ENCODE measurements at places on chromosomes 5 and 9.

- DNase-seq = no peak
These were observed 576.7 kb upstream of the ZNF462 start for GRCh38 chr9:106286249-106286648.

- DNase-seq = peak; percentile 58
These were observed 42.0 kb downstream of the CSF1R start for GRCh38 chr5:150044329-150044681.

- DNase-seq = no peak
These were observed 189.6 kb downstream of the NR3C1 start for GRCh38 chr5:143213851-143214363.

- DNase-seq = no peak
These were observed 25.5 kb upstream of the SNCAIP start for GRCh38 chr5:122286541-122286940.

DNA sequence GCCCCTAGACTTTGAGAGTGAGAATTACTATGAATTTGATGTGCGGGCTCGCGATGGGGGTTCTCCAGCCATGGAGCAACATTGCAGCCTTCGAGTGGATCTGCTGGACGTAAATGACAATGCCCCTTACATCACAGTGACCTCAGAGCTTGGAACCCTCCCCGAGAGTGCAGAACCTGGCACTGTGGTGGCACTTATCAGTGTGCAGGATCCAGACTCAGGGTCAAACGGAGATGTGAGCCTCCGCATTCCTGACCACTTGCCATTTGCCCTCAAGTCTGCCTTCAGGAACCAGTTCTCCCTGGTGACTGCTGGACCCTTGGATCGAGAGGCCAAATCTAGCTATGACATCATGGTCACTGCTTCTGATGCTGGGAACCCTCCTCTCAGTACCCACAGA, 1.3 kb downstream of the PCDHGC4 start:
- no peak for DNase-seq

DNA sequence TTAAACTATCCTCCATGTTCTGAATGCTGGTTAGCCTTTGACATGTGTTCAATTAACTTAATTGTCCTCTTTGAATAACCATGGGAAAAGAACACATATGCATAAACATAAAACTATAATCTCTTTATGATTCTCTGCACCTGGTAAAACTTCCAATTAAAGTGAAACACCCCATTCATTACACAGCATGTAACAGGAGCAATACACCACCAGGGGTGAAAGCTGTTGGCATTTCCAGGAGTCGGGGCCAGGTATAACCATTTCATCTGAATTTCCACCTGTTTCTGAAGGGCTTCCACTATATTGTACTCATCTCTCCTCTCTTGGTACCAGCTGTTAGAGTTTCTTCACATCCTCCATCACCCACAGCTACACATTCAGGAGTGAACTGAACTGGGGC, 303.8 kb downstream of the EDIL3 start:
- no peak for DNase-seq

DNA sequence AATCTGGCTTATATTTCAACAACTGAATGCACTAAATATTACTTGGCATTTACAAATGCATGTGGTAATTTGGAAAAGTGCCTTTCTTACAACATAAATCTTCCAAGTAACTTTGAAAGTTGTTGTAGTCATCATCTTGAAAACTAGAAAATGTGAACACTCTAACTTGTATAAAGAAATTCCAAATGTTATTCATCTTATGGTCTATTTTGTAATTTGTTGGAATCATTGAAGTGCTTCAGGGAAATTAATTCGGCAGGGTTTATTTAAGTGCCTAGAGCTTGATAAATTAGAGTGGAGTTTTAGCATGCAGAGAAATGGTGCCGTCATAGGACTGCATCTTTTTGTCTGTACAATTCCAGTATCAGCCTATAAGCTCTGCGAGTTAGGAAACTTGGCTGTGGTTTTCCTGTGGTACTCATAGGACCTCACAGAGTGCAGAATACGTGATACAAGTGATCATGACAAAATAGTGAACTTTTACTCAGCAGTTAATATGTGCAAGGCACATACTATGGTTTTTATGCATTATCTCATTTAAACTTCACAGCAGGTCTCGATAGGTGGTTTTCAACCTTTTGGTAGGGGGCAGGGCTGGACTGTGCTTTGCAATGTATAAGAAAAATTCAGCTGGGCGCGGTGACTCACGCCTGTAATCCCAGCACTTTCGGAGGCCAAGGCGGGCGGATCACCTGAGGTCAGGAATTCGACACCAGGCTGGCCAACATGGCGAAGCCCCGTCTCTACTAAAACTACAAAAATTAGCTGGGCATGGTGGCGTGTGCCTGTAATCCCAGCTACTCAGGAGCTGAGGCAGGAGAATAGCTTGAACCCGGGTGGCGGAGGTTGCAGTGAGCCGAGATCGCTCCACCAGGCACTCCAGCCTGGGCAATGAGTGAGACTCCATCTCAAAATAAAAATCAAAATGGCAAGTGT, 79.6 kb downstream of the RAI14 start:
- DNase-seq = no peak

GRCh38 chr9:127132921-127133647, 10.6 kb upstream of the ANGPTL2 start:
- DNase-seq = no peak

GRCh38 chr5:53782620-53783019, 222.2 kb downstream of the NDUFS4 start:
- DNase-seq = peak; percentile 14

GRCh38 chr5:142316681-142317080, 8.1 kb downstream of the SPRY4 start:
- no peak for DNase-seq

GRCh38 chr9:128113526-128114325, 13.8 kb downstream of the PTGES2 start:
- no peak for DNase-seq

- no peak for DNase-seq
These were observed 8.4 kb upstream of the URM1 start for GRCh38 chr9:128362774-128363173.

DNA sequence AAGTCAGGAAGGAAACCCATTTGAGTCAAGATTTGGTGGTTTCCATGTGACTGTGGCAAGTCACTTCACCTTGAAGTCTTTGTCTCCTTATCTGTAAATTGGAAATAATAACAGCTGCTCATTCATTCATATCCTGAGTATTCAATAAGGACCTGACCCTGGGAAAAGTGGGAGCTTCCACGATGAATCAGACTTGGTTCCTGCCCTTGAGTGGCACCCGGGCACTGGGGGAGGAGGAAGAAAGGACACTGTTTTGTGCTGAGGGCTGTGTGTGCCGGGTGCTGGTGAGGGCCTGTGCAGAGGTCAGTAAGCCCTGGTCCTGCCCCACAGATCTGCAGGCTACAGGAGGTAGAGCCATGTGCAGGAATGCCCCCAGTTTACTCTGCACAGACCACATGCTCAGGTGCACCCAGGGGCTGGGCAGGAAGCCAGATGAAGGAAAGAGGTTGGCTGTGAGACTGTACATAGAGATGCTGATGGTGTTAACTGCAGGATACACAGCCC, 6.8 kb downstream of the NDST1 start:
- no peak for DNase-seq

DNA sequence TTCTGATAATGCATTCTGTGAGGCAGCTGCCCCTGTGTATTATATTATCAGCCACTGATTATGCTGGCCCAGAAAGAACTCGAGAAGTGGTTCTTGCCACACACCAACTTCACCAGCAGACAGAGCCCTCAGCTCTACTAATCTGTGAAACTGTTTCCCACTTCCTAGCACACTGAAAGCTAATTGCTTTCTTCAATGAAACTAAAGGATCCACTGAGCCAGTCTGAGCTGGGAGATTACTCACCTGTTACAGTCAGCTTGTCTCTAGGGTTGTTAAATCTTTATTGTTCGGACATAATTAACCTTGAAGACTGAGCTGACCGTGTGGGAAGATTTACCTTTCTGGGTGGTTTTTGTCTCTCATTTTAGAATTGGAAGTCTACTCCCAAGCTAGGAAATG, 263.2 kb downstream of the KCTD16 start:
- DNase-seq = no peak

- no peak for DNase-seq
These were observed 97.5 kb downstream of the PHF2 start for GRCh38 chr9:93673839-93674334.

- no peak for DNase-seq
These were observed 96.0 kb upstream of the SLC44A1 start for GRCh38 chr9:105148328-105149006.

DNA sequence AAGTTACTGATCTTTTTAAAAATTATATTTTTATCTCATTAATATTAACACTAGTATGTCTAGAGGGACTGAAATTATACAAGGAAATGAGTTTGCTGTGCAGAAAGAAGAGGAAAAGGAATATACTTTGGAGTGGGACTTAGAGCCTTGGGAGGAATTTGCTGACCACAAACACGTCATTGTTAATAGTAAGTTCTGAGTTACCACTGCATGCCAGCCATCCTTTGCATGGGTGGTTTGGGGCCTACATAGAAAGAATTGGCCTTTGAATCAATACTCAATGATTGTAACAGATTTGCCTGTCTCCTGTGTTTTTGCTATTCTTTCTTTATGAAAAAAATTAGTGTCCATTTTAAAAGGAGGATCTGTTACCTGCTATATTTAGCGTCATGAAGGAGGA, 232.6 kb upstream of the TNC start:
- no peak for DNase-seq

DNA sequence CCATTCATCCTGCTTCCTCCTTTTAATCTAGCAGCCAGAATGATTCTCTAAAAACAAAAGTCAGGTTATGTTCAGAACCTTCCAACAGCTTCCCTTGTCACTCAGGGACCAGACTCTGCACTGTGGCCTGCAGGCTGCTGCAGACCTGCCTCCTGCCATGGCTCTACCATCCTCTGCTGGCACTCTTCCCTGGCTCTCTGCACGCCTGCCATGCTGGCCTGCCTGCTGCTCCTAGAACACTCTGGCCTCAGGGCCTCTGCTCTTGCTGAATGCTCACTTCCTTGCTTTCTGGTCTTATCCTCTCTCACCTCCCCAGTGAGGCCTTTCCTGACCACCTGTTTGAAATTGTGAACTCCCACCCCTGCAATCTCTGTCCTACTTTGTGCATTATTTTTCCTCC, 149.4 kb downstream of the CD180 start:
- no peak for DNase-seq

DNA sequence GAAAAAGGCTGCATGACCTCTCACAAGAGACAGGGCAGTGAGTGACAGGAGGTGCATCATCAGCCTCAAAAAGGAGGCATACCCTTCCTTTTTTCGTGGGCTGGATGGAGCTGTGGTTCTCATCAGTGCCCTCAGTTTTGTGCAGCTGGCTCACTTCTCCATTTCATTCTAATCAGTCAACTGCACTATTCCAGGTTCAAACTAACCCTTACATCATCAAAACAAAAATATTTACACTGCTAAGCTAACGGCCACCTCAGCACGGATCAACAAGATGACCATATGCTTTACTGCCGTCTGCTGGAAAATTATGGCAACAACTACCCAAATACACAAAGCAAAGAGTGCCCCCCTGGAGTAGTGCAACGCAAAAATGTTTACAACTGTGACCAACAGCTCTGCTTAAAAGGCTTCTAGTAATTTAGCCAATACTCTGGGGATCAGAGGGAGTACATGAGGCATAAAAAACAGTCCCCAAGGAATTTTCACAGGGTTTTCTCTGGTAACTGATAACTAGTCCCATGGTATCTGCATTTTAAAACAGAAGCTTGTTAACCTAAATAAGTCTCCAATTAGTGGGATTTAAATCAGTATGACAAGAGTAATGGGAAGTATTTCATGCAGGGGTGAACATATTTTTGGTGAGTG, 10.8 kb downstream of the KCNV2 start:
- peak; percentile 35 for DNase-seq

DNA sequence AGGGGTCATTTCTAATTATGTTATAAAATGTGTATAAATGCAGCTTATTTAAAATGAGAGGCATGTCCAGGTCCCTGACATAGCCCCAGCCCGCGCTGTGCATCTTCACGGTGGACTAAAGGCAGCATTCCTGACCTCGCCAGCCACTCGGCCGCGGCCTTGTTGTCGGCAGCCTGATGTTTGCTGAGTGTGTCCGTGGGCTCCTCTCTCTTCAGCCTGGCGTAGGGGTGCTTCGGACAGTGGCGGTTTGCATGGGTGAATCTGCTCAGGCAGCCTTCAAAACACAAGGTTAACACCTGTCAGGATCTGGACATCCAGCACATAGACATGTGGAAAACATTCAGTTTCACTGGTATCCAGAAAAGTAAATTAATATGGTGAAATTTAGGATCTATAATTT, 8.8 kb upstream of the SLC35D2 start:
- DNase-seq = no peak

DNA sequence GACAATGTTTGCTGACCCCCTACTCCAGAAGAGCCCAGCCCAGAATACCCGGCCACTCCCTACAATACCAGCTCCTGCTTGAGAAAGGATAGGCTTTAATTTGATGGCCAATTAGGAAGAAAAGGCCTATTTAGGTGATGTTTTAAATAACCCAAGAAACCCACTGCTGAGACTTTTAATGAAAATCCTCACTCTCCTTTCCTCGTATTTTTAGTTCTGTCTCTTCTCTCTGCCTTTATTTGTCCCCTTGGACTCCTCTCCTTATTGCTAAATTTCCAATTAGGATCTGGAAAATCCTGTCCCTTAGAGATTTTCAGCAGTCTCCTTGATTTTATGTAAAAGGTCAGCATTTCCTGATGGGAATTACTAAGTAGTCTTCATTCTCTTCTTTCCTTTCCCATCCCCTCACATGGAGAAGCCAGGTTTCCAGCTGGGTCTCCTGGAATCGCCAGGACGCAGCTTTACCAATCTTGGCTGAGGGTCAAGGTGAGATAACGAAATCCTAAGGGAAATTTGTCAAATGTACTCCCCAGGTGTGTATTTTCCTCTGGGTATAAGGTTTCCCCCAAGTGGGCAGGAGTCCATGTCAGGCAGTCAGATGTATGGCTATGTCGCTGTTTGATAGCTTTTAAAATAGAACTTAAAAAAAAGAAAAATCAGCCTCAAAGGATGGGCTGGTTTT, 11.7 kb downstream of the STC2 start:
- DNase-seq = no peak

DNA sequence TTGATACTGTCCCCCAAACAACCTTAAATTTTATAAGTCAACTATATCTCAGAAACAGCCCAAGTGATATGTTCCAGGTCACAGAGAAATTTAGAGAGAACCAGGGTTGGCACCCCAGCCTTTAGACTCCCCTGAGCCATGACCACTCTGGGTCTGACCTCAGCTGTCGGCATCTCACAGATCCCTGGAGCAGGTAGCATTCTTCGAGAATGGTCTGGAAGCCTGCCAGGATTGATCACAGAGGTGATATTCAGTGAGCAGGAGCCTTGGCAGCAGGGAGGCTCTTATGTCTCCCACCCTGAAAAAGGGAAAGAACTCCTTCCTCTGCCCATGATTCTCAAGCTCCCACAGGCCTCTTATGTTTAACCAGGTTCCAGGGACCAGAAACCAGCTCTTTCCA, 58.2 kb downstream of the PLK2 start:
- DNase-seq = no peak

GRCh38 chr5:86909418-86910295, 291.9 kb downstream of the COX7C start:
- DNase-seq = no peak

Data from non-pigmented ciliary epithelial cell (primary cell).